ENCODE measurements at places on chromosomes 3 and 15.

DNA sequence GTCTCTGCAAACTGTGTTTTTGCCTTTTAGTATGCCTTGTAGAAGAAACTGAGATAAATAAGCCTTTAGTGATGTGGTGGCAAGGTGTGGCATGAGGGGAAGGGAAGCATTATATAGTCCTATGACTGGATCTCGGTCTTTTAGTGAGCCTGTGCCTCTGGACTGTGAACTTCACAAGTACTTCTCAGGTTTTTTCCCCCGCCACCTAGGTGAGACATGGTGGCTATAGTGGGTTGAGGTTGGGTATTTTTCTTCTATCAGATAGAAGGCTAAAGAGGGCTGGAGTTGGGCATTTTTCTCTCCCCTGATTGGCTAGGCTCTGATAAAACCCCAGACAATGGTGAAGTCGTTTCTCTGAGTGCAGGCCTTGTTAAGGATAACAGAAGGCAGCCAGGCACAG lies 38.7 kb upstream of the ZFAND6 start:
- H3K27ac ChIP-seq: no peak overlapping the region
- no peak overlapping the region for H3K4me3 ChIP-seq
- no peaks in the 10 kb centered on the region for H3K36me3 ChIP-seq
- H3K27me3 ChIP-seq: no peaks in the 10 kb centered on the region

DNA sequence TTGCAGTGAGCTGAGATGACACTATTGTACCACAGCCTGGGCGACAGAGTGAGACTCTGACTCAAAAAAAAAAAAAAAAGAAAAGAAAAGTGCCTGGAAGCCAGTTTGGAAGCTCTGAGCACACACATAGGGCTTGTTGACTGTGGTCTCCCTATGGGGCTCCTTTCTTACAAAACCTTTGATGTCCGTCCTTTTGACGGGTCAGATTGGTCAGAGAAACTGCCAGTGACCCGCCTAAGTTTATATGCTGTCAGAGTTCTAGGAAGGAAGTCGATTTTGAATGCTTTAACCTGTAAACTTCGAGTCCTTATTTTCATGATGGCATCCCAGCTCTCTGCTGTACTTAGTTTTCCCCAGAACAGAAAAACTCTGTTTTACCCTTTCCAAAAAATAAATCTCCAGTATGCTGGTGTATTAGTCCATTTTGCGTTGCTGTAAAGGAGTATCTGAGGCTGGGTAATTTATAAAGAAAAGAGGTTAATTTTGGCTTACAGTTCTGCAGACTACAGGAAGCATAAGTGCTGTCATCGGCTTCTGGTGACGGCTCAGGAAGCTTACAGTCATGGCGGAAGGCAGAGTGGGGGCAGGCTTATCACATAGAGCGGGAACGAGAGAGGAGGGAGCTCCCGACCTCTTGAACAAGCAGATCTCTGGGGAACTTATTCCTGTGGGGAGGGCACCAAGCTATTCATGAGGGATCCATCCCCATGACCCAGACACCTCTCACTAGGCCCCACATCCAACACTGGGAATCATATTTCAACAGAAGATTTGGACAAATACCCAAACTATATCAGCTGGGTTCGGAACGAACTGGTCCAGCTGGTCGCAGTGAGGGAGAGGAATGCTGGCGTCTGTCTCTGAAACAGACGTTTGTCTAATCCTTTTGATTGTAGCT lies 72.3 kb downstream of the LMLN start:
- H3K27ac ChIP-seq: no peak overlapping the region
- no peak overlapping the region for H3K4me3 ChIP-seq
- no peak for DNase-seq

DNA sequence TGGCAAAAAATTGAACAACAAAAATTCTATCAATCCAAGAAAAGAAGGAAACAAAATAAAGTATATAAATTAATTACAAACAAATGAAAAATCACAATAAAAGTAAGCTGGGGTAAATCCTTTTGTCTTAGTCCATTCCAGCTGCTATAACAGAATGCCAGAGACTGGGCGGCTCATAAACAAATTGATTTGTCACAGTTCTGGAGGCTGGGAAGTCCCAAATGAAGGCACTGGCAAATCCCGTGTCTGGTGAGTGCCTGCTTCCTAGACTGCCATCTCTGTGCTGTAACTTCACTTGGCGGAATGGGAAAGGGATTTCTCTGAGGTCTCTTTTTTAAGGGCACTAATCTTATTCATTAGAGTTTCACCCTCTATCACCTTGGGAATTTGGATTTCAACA lies 53.6 kb upstream of the RPL35A start:
- no peaks in the 10 kb centered on the region for H3K27me3 ChIP-seq
- H3K4me3 ChIP-seq: no peak overlapping the region
- no peak for DNase-seq
- no peak overlapping the region for H3K27ac ChIP-seq

GRCh38 chr3:187942658-187943241 lies 197.5 kb upstream of the BCL6 start:
- no peaks in the 10 kb centered on the region for H3K27me3 ChIP-seq
- no peak for DNase-seq
- H3K27ac ChIP-seq: no peak overlapping the region

DNA sequence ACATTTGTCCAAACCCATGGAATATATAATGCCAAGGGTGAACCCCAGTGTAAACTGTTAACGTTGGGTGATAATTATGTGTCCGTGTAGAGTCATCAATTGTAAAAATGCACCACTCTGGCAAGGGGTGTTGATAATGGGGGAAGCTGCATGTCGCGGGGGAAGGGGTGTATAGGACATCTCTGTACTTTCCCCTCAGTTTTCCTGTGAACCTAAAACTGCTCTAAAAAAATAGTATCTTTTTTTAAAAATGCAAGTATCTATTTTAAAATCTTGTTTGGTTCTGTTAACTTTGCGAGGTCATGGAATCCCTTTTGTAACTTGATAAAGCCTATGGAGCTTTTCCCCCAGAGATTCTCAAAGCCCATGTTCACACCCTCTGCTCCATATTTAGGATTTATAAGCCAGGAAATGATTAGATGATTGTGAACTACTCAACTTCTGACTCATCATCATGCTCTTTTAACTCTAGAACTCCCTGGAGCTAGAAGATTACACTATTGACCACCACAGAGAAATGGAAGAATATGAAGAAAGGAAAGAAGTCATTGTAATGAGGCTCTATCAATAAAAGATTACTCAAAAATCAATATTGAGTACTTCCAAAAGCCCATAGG lies 56.1 kb upstream of the C3orf49 start:
- no peak overlapping the region for H3K4me3 ChIP-seq
- no peak for DNase-seq
- H3K36me3 ChIP-seq: no peaks in the 10 kb centered on the region
- no peaks in the 10 kb centered on the region for H3K27me3 ChIP-seq

DNA sequence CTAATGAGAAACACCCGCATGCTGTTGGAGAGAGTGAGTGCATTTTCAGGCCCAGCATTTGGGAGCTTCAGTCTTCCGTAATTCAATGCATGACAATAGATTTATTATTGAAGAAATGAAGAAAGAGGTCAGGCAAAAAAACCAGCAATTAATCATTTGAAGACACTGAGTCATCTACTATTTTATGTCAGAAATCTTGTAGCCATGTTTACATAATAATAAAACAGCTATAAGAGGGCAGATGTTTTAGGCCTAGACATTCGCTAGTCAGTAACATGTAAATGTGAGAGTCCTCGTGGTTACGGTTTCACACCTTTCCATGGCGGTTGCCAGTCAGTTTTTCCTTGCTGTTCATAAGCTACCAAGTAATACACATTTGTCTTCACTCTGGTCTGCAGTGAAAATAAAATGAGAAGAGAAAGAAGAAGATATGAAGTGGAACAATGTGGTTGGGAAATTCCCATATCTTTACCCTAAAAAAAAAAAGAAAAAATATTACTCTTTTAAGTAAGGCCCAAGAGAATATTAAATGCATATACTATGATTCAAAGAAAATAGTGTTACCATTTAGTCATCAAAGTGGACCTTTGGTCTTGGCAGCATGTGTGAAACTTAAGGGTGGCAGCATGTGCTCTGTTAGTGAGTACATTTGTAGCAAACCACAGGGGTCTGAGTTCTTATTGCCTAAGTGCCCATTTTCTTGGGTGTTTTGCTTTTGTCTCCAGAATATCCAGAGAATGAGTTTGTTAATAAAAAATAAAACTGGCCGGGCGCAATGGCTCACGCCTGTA lies 140.5 kb upstream of the TBL1XR1 start:
- H3K4me3 ChIP-seq: no peak overlapping the region
- H3K36me3 ChIP-seq: no peaks in the 10 kb centered on the region
- no peak for DNase-seq
- no peak overlapping the region for H3K27ac ChIP-seq

DNA sequence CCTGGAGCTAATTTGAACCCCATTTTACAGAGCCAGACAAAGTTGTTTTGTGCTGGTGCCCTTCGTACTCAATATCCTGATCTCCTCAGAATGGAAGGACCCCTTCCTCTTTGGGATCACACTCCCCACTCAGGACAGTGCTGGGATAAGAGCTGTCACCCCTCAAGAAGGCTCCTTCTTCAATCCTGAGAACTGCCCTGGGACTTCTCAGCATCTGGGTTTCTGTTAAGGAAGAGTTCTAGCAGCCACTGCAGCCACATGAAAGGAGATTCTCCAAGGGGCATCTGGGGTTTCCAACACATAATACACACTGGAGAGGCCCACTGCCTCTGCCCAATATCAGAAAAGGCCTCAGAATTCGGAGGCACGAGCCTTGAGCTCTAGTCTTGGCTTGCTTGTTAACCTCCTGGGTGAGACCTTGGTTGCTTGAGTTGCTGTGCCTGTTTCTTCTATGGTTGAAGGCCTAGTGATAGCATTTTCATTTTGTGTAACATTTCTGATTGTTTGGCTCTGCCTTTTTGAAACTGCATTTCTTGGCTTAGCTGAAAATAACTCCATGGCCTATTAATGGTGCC lies 78.8 kb upstream of the NMNAT3 start:
- H3K36me3 ChIP-seq: no peaks in the 10 kb centered on the region
- H3K27ac ChIP-seq: no peak overlapping the region
- H3K4me3 ChIP-seq: no peak overlapping the region
- H3K27me3 ChIP-seq: no peaks in the 10 kb centered on the region
- no peaks in the 10 kb centered on the region for H3K4me1 ChIP-seq

GRCh38 chr15:88389120-88389519 lies 78.1 kb downstream of the MRPL46 start:
- no peaks in the 10 kb centered on the region for H3K27me3 ChIP-seq
- no peak for DNase-seq
- H3K4me1 ChIP-seq: no peaks in the 10 kb centered on the region
- no peak overlapping the region for H3K27ac ChIP-seq
- H3K4me3 ChIP-seq: no peak overlapping the region
- no peaks in the 10 kb centered on the region for H3K36me3 ChIP-seq

DNA sequence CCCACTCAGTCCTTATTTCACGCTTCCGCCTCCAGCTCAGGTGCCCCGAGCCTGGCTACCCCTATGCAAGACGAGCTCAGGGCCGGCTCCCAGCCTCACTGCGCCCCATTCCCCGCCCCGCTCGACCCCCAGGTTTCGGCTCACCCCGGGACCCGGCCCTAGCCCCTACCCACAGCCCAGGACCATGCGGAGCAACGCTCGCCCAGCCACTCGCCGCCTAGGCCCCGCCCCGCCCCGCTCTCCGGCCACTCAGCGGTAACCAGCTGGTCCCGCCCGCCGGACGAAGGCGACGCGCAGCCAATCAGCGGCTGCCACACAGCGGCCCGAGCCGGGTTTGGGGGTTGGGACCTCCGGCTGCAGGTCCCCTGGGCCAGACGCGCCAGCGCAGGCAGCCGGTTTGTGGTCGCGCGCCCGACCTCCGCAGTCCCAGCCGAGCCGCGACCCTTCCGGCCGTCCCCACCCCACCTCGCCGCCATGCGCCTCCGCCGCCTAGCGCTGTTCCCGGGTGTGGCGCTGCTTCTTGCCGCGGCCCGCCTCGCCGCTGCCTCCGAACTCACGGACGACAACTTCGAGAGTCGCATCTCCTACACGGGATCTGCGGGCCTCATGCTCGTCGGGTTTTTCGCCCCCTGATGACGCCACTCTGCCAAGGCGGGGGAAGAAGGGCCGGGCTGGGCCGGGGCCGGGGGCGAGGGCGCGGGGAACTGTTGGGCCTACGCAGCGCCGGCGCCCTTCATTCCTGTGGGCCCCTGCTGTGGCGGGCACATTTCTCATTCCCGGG lies at the start of gene CATSPER2:
CATSPER2 (minus strand) TSS at position 196 of the 781 bp plus-strand sequence. CDS start 783 bp downstream, outside the sequence.
- no peak within 1 kb of the TSS for H3K27ac ChIP-seq
- DNase-seq: no peak
- no peaks in the 10 kb centered on the region for H3K4me1 ChIP-seq
- H3K36me3 ChIP-seq: no peaks in the 10 kb centered on the region
- H3K27me3 ChIP-seq: no peaks in the 10 kb centered on the region
- no peak within 1 kb of the TSS for H3K4me3 ChIP-seq

DNA sequence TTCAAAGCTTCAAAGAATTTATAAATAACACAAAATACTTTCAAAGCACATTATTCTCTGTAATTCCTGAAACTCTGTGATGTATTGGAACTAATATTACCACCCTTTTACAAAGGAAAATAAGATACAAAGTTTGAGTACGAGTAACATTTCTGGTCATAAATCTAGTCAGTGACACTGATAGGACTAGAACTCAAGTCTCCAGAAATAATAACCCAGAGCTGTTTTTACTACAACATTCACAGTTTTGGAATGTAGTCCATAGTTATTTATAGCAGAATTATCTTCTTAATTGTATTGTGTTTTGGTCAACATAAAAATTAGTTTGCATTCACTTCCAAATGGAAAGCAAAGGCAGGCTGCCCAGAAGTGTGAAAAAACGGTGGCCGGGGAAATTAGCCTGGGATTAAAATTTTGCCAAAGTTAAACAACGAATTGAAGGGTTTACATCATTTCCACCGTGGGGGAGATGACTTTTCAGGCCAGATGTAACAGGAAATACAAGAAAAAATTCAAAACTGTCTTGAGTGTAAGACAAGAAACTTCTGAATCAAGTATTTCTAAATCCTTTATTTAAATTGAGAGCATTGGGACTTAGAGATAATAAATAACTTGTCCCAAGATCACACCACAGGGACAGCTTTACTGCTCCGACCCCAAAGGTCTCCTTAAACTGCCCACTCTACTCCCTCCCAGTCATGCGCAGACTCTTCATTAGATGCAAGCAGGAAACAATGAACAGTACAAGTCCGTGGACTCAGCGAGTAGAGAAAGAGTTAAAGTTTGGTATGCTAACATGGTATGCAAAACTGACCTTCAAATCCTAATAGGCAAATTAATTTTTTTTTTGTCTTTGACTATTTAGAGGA lies 74.3 kb upstream of the VGLL4 start:
- H3K27ac ChIP-seq: peak overlapping the region; percentile 75
- H3K4me3 ChIP-seq: peak overlapping the region; percentile 74
- no peaks in the 10 kb centered on the region for H3K36me3 ChIP-seq
- H3K4me1 ChIP-seq: peaks cover 8% of the 10 kb centered on the region
- no peak for DNase-seq
- no peaks in the 10 kb centered on the region for H3K27me3 ChIP-seq

DNA sequence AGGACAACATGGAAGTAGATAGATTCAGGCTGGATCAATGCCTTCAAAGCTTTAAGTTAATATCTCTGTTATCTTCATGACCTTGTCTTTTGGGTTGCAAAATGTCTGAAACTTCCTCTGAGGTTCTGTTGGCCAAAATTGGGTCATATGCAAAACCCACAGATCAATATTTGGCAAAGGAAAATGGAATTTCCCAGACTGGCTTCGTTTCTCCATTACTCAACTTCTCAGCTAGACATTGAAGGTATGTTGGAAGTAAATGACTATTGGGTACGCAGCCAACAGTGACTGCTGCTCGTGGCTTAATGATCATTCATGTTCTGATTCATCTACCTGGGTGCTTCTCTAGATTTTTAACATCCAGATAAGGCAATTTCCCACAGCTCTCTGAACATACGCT lies 675.4 kb upstream of the SGO1 start:
- DNase-seq: no peak
- H3K27me3 ChIP-seq: no peaks in the 10 kb centered on the region
- H3K4me1 ChIP-seq: no peaks in the 10 kb centered on the region
- no peak overlapping the region for H3K4me3 ChIP-seq
- no peak overlapping the region for H3K27ac ChIP-seq
